ENCODE measurements at places on chromosomes 12 and 14.

DNA sequence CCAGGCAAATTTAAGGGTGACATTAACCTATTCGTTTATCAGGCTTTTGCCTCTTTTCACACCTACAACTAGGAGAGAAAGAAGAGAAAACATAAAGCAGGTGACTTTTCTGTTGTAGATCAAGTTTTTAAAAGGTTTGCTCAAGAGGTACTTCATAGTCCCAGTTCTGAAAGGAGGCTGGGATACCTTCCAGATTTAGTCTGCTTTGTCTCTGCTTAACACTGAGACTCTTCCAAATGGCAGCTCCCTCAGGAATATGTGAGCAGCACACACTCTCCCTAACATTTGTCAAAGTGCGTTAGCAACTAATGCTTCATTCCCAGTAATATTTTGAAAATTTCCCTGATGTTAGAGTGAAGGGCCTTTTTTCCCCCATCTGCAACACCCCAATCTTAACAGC is 133.7 kb upstream of the RASSF8 start:
- DNase-seq: no peak

- no peak for DNase-seq
Measured at GRCh38 chr12:6548966-6549683, 6.7 kb downstream of the IFFO1 start.

GRCh38 chr12:19191089-19191488 is 61.6 kb downstream of the PLEKHA5 start:
- DNase-seq: no peak

DNA sequence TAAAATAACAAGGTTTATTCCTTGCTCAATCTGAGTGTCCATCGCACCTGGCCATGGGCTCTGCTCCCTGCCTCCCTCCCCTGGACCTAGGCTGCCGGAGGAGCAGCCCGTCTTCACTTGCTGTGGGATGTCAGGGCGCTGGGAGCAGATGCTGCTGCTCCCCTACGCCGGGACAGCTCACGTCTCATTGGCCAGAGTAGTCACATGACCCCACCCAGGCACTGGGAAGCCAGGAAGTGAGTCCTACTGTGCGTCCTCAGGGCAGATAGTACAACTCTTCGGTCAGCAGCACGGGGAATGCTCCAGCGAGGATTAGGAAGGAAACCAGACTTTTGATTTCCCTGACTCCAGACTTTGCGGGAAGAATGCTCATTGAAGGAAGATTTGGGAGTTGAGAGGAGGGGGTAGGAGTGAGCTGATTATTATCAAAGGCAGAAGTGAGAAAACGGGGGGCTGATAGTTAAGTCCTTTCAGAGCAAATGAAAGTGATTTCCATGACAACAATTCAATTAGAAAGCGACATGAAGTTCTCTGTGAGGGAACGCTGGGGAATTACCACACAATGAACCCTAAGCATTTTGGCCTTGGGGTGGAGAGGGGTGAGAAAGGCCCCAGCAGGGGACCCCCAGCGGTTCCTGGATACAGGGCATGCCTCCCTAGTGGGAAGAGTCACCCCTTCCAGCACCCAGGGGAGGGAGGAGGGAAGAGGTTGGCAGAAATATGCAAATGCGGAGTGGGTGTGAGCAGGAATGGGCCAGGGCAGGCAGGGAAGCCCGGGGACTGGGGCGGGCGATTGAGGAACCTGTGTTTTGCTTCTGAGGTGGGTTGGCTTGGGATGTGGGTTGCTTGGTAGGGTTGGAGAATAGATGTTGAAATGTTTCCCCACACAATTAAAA is 215.5 kb downstream of the AACS start:
- no peak for DNase-seq

DNA sequence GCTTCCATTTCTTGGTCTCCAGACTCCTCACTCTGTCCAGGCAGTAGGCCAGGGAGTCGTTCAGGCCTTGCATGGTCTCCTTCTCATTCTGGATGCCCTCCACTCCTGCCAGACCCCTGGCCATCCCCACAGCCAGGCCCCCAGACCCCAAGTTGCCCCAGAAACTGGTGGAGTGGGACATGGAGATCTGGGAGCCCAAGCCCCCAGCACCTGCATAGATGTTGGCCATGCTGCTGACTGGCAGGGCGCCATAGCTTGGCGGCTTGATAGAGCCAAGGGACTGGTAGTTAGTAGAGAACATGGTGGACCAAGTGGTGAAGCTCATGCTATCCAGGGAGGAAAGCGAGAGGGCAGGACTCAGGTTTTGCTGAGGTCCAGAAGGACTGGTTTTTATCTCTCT is 21.2 kb upstream of the INSM2 start:
- no peak for DNase-seq

GRCh38 chr12:9034095-9034494 is 44.7 kb downstream of the KLRG1 start:
- no peak for DNase-seq

GRCh38 chr12:69334158-69334557 is 14.0 kb upstream of the LYZ start:
- DNase-seq: no peak

- no peak for DNase-seq
Measured at GRCh38 chr12:12823300-12823699, 10.2 kb downstream of the DDX47 start.

DNA sequence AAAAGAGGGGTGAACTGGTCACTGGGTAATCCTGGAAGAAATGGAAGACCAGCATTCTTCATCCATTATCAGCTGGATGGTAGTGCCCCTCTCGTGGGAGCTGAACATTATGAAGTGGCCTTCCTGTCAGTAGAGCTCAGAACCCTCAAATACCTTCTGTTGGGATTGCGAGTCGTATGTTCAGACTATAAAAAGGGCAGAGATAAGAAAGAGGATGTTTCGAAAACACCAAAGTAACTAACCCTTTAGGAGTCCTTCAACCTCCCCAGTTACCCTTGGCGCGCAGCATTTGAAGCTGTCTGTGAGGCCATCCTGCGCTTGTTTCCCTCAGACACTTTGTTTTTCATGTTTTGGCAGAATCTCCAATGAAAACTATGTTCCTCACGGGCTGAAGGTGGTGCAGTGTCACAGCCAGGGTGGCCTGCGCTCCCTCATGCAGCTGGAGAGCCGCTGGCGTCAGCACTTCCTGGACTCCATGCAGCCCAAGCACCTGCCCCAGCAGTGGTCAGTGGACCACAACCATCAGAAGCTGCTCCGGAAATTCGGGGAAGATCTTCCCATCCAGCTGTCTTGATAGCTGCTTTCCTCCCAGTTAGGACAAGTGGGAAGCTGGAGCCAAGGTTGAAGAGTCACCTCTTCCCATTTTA is 19.3 kb upstream of the GALNT16 start:
- no peak for DNase-seq

- no peak for DNase-seq
Measured at GRCh38 chr12:89682284-89682683, 26.4 kb downstream of the ATP2B1 start.

DNA sequence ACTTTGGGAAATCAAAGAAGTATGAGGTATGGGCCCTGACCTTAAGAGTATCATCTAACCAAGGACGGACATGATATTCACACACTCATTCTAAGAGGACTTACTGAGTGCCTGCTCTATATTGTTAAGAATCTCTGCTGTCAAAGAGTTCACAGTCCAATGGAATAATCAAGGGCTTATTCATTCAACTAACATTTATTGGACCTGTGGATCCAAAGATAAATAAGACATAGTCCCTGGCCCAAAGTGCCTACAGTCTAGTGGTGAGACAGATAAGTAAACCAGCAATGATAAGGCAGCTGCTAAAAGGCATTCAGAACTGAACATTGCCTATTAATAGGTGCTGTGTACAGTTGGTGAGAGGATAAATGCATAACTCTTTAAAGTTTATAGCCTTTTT is 11.0 kb downstream of the WDR20 start:
- DNase-seq: no peak

DNA sequence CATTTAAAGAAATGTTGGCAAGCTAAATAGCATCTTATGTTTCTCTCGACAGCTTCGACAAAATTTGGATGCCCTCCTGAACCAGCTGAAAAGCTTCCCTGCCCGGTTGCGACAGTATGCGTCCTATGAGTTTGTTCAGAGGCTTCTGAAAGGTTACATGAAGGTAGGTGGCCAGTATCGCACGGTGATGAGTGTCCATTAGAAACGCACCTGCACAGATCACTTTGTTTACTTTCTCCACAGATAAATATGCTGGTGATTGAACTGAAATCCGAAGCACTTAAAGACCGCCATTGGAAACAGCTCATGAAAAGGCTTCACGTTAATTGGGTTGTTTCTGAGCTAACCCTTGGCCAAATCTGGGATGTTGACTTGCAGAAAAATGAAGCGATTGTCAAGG is 36.5 kb downstream of the DYNC1H1 start:
- no peak for DNase-seq

DNA sequence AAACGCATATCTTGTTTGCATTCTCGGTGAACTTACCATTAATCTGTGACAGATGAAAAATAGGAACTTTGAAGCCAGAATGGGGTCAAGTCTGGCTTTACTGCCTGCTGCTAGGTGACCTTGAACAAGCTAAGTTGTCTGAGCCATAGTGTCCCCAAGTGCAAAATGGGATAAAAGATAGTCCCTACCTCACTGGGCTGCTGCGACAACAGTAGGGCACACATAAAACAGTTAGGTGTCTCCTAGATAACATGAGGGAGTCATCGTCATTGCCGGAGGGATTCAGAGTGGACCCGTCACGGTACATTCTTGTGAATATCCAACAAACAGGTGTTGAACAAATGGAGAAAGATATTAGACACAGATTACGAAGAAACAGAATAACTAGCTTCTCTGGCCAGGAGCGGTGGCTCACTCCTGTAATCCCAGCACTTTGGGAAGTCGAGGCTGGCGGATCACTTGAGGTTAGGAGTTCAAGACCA is 71.2 kb downstream of the NINJ2 start:
- DNase-seq: no peak

DNA sequence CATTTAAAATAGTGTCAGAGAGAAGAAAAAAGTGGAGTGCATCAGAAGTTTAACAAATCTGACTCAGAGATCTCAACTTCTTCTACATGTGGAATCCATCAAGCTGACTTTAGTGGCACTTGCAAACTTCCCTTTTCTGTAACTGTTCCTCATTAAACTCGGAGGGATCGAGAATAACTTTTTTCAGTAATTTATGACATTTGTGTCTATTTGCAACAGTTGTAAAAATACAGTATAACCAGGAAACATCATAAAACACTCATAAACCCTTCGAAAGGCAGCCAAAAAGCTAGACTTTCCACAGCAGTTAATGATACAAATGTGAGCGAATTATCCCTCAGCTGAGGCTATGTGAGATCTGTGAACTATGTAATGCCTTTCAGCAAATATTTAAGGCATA is 1936.8 kb upstream of the SEL1L start:
- no peak for DNase-seq

- peak; percentile 48 for DNase-seq
Measured at GRCh38 chr12:28232211-28232928, 42.1 kb downstream of the CCDC91 start.

DNA sequence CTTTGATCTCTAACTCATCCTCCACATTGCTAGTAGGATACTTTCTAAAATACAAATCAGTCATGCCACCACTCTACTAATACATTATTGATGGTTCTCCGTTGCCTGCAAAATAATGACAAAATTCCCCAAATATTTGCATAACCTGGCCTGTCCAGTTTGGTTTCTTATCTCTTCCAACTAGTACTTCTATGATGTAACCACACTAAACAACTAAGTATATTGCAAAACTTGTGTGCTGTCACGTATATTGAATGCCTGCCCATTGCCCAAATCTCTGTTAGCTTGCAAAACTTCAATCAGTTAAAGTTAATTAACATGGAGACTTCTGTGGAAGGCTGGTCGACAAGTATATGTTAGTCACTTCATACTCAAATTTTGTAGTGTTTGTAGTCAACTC is 6.5 kb downstream of the OR6C74 start:
- DNase-seq: no peak

DNA sequence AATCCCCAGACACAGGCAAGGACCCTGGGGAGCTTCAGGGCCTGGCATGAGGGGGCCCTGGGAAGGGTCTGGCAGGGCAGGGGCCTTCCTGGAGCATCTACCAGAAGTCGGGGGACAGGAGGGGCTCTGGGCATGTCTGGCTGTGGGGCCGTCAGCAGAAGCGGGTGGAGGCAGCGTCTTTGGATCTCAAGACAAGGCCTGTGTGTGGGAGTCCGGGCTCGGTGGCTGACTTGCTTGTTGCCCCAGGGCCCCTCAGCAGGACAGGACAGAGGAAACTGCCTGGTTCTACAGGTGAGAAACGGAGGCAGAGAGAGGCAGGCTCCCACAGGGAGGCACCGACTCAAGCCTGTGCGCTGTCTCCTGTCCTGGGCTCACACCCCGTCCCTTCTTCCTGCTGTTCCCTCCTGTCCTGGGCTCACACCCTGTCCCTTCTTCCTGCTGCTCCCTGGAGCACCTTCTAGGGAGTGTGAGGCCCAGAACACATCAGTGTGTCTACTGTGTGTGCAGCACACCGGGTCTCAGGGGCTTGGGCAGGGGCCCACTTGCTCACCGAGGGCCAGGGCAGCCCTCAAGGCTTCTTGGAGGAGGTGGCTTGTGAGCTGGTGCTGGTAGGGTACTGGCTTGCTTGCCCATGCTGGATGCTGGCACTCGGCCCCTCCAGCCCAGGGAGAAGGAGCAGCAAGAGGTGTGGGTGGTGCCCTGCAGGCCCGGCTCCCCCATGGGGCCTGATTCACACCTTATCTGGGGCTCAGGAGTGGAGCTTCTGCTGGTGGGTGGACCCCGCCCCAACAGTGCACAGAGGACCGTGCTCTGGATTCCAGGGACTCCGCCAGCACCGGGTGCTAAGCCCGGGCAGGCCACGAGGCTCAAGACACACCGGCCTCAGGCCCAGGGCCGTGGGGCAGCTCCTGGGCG is 14.9 kb downstream of the ASPG start:
- no peak for DNase-seq

- no peak for DNase-seq
Measured at GRCh38 chr12:28570811-28571210, 380.6 kb downstream of the CCDC91 start.

DNA sequence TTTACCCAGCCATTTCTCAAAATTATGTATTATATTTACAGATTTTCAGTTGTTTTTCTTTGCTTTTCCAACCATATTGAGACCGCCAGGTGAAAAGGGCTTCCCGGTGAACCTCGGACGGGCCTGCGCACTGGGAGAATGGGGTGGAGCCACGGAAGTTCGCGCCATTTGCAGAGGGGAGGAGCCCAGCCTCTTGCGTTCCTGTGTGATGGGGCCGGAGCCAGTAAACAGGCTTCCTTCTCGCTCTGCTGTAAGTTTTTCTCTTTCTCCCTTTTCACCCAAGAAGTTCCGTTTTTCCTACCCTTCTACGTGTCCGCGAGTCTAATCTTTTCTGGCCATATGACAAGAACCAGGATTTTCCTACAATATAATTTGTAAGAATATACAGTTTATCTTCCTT is 1108.8 kb upstream of the SEL1L start:
- peak; percentile 0 for DNase-seq
